Large intestine (tissue), 12 donors: ENCODE measurements at places on chromosomes 13 and 19. TPM values are rescaled to one million over a fixed set of nuclear protein-coding genes. Genes with fewer than 3 reads are reported as not detected.
A peak's percentile ranks its signal among the peaks of the same experiment; 100 is the strongest.

- DNase-seq, result no peak
Measured at GRCh38 chr19:941292-942132, 15.7 kb downstream of the ARID3A start.

GRCh38 chr19:3479177-3479833, 1.0 kb downstream of the SMIM24 start:
- peak; percentile 77 for DNase-seq

DNA sequence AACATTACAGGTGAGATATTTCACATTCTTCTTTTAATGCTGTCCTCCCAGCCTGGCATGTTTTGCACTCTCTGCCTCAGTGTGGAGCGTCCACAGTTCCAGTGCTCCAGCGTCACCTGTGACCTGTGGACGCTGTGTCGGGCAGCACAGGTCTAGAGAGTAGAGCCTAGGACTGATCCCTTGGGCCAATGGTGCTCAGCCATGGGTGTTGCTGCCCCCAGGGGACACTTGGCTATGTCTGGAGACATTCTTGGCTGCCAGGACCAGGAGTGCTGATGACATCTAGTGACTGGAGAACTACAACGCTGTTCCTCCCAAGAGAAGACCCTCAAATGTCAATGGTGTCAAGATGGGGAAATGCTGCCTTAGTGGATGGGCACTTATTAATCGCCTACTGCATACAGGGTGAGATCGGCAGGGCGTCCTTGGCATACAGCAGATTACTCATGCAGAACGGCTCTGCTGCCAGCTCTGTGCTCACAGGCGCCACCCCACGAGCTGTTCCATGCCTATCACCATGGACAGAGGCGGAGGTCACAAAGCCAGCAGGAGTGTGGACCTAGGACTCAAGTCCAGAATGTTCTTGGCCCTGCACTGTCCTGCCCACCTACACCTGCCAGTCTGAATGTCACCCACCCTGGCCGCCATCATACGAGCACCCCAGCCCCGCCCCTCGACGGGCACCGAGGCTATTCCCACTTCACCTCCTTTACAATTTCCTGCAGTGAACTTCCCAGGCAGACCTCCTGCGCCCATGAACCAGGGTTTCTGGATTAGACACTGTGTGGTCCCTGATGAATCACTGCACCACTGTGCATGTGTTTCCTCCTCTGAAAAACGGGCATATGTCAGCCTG, 13.9 kb upstream of the MADCAM1 start:
- DNase-seq, result no peak

DNA sequence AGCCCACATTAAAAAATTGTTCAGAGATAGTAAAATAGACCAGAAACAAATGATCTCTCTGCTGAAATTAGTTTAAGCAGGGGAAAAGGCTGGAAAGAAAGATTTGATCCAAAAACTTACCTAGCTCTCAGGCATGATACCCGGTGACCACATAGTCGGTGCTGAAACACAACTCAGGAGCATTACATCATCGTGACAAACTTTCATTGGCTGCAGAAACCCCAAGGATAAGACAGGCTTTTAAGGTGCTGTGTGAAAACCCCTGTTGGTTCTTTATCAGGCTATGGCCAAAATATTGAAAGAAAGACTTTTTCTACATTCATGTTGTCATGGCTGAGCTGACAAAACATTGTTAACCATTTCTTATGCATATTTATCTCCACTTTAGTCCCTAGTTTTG, 171.7 kb upstream of the KLF12 start:
- DNase-seq, result no peak

- DNase-seq, result no peak
Measured at GRCh38 chr19:18399008-18399407, 1.6 kb upstream of the LRRC25 start.

GRCh38 chr13:25752957-25753551, 298.8 kb downstream of the SHISA2 start:
- DNase-seq, result peak; percentile 30

DNA sequence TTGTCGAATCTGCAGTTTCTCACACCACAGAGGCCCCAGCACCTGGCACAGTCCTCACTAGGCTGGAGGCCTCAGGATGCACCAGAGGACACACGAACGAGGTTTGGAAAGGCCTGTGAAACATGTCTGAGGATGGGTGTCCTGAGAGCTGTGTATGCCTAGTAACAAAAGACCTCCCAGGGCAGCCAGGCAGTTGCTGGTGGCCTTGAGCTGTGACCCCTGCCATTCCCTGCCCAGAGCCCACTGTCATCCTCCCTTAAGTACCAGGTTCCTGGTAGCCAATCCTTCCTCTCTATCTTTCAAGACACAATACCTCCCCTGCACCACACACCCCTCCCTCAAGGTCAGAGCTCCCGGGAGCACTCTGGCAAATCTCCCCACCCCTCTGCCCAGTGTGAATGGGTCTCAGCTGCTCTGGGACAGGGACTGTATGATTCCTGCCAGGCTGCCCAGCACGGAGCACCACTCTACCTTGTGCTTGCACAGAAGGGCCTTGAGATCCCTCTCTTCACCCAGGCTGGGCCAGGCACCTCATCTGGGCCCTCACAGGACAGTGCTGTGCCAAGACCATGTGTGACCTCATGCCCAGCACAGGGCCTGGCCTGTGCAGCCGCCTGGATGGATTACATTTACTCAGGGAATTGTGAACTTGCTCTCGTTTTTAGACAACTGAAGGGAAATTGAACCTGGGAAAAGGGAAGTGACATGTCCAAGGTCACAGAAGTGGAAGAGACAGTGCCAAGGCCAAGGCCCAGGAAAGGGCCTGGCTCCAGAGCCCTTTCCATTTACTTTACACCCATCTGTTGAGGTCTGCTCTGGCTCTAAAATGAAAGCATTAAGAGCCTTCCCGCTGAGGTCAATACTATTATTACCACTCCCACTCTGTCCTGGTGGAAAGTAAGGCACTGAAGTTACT, 2.2 kb downstream of the ZNF787 start:
- DNase-seq, result no peak

GRCh38 chr19:17419154-17419620, 660 bp upstream of the MVB12A start:
- DNase-seq, result no peak

- no peak for DNase-seq
Measured at GRCh38 chr19:7349231-7349591, 474 bp downstream of the ARHGEF18 start.

DNA sequence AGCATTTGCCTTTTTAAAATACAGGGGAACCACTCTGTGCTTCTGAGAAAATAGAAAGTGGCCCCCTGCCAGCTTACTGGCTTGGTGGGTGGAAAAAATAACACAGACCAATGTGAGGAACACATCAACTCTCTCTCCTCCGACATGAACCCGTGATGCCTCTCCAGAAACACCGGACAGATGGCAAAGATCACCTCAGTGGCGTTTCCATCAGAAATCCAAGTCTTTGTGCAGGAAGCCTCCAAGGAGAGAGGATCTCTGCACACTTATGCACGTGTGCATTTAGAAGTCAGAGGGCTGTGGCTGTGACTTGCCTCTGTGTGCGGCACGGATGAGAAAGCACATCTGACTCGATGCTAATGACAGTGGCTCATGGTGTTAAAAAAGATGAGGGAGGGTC, 112.3 kb upstream of the KLF12 start:
- DNase-seq, result no peak

GRCh38 chr13:33874871-33875270, 56.9 kb downstream of the RFC3 start:
- DNase-seq, result no peak

DNA sequence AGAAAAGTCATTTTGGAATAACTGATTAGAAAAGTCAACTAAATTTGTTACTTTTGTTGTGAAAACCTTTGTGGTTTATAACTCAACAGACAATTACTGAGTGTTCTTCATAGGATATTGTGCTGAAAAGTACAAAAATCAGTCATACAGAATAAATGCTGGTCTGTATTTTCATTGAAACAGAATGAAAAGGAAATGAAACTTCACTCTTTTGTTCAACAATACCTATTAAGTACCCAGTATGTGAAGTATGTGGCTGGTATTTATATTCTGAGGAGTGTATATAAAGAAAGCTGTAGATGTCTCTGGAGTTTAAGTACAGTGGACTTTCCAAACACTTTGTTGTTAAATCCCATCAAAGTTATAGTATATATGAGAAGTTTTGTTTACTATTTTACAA, 828.4 kb upstream of the ATXN8OS start:
- no peak for DNase-seq

DNA sequence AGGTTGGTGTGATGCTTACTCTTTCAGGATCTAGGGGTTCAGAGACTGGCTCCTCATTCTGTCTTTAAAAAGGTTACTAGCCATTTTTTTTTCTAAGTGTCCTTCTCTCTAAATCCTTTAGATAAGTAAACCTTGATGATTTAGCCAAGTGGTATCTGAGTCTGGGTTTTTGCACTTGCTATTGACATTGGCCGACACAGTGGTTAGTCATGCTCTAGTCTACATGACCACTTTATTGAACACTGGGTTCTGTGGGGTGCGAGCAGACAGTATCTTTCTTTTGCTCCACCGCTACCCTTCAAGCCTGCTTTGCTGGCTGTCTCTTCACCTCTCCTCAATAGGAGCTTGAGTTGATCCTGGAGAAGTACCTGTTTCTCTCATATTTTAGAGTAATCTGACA, 6.2 kb upstream of the NUP58 start:
- no peak for DNase-seq

DNA sequence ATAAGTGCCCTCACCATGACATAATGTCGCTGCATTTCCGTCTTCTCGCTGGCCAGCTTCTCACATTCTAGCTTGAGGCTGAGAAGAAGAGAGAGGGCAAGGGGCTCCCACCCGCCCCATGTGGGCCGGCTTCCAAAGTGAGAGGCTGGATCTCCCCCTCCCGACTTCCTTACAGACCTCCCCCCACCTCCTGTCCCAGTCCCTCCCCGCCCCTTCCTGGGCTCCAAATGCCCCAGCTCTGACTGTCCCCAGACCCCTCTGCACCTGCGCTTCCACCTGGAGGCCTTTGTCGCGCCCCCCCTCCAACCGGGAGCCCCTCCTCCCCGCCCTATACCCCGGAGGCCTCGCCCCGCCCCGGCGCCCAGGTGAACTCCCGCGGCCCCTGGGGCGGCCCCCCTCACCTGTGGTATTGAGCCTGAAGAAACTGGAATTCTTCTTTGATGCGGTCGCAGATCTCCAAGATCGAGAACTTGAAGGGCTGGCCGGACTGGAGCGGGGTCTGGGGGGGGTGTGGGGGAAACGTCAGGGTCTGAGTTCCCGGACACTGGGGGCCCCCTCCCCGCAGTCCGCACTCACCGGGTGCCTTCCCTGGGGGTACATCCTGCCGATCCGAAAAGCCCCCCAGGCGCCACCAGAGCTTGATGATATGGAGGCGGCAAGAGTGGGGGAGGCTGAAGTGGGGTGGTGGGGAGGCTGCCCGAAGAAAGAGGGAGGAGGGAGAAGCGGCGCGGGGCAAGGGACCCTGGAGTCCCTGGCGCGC, 595 bp downstream of the TLE2 start:
- DNase-seq, result peak; percentile 73

GRCh38 chr13:40494513-40494912, 171.9 kb downstream of the FOXO1 start:
- DNase-seq, result no peak

DNA sequence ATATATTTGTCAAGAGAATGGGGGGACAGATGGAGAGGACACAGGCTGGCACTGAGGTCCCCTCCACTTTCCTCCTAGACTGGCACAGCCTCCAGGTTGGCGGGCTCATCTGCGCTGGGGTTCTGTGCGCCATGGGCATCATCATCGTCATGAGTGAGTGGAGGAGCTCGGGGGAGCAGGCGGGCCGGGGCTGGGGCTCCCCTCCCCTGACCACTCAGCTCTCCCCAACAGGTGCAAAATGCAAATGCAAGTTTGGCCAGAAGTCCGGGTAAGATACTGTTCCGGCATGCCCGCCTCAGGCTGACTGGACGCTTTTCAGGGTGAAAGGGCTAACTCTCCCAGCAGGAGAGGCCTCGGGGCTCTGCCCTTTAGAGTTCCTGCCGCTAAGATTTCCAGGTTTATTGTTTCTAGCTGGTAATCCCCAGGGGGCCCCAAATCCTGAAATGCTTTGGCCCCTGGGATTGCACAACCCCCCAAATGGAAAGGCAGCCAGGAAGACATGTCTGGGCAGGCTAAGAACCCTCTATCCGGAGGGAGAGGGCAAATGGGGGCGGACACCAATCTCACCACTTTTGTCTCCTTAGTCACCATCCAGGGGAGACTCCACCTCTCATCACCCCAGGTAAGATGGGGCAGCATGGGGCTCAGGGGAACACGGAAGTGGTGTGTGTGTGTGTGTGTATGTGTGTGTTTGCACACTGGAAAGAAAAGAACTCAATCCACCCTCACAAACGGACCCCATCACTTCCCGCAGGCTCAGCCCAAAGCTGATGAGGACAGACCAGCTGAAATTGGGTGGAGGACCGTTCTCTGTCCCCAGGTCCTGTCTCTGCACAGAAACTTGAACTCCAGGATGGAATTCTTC, 7.3 kb downstream of the FXYD3 start:
- no peak for DNase-seq

DNA sequence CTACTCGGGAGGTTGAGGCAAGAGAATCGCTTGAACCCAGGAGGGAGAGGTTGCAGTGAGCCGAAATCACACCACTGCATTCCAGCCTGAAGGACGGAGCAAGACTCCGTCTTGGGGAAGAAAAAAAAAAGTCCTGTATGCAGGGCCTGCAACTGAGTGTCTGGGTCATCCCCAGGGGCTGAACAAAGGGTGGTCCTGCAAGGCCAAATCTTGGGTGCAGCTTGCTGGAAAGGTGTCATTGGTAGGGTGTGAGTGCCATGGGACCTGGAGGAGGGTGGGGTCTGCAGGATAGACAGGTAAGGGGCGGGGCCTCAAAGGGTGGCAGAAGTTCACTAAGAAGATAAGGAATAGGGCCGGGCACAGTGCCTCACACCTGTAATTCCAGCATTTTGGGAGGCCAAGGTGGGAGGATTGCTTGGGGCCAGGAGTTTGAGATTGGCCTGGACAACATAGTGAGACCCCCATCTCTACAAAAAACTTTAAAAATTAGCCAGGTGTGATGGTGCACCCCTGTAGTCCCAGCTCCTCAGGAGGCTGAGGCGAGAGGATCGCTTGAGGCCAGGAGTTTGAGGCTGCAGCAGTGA, 31.5 kb downstream of the ZSWIM4 start:
- no peak for DNase-seq

GRCh38 chr13:71015021-71015420, 852.0 kb downstream of the DACH1 start:
- DNase-seq, result peak; percentile 33

GRCh38 chr19:53365899-53366493, 491 bp downstream of the ZNF525 start:
- no peak for DNase-seq

DNA sequence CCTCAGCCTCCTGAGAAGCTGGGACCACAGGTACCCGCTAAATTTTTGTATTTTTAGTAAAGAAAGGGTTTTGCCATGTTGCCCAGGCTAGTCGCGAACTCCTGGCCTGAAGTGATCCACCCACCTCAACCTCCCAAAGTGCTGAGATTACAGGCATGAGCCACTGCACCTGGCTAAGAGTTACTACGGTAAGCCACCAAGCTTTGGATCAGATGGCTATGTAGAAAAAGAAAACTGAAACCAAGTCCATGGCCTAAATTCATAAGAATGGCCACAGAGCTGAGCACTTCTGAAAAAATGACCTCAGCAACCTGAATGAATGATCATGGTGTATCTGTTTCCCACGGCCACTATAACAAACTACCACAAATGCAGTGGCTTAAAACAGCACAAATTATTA, 9.4 kb downstream of the OPA3 start:
- no peak for DNase-seq

The BICRA gene
- 11.9 TPM for polyA plus RNA-seq

The CEACAM20 gene
- 2.6 TPM for polyA plus RNA-seq

The GPALPP1 gene
- polyA plus RNA-seq, result 32.8 TPM

The ZNF83 gene
- 90.2 TPM for polyA plus RNA-seq

The CCDC159 gene
- 48.0 TPM for polyA plus RNA-seq

The PNMA8B gene
- 1.7 TPM for polyA plus RNA-seq

The GARIN5A gene
- 2.7 TPM for polyA plus RNA-seq

The FFAR2 gene
- polyA plus RNA-seq, result 3.1 TPM

The ZNF492 gene
- polyA plus RNA-seq, result 1.2 TPM

The PLIN5 gene
- polyA plus RNA-seq, result 2.0 TPM

The FPR2 gene
- 0.16 TPM for polyA plus RNA-seq
